HFFc6 (cell line): ENCODE measurements at places on chromosomes 1 and 21. TPM values are rescaled to one million over a fixed set of nuclear protein-coding genes. Genes with fewer than 3 reads are reported as not detected.

- peaks cover 22% of the 10 kb centered on the region for H3K4me1 ChIP-seq
- H3K4me3 ChIP-seq = peak overlapping the region; percentile 97
- peaks cover 13% of the 10 kb centered on the region; the same call in 1 of the 2 replicates for H3K36me3 ChIP-seq
- peak overlapping the region; percentile 70 for H3K27ac ChIP-seq
Observed at GRCh38 chr1:109484519-109484975, 842 bp downstream of the ATXN7L2 start.

GRCh38 chr1:169928438-169929209 is 34.9 kb upstream of the SCYL3 start:
- DNase-seq = peak; percentile 66
- no peaks in the 10 kb centered on the region for H3K36me3 ChIP-seq
- H3K27ac ChIP-seq = no peak overlapping the region
- no peak overlapping the region for H3K4me3 ChIP-seq
- H3K27me3 ChIP-seq = no peaks in the 10 kb centered on the region; the same call in 1 of the 2 replicates

DNA sequence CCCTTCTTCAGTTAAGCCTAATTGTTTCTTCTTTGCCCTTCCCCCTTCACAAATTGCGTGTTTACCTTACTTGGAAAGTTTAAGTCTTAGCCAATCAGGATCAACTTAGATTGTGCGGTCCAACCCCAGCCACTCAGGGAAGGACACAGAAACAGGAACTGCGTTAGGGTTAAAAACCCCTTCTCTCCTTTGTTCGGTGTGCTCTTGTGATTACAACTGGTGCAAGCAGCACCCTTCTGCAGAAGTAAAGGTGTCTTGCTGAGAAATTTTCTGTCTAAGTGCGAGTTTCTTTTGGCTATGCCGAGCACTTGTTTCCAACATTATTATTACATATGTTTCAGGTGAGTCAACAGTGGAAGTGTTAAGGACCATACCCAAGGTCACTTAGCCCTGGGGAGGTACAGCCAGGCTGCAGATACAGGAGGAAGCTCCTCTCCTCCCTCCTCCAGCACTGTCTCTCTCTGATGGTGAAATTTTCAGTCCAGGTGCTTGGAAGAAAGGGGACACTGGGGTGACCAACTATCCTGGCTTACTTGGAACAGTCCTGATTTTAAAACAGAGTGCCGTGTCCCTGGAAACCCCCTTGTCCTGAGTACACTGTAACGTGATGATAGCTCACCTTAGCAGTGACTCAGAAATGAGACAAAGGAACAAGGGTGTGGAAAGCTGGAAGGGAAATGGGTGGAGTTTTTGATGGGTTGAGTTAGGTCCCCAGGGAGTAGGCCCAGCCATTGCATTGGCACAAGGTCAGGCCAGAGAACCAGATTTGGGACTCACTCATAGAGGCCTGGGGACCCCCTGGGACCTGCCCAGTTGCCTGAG is 68.7 kb upstream of the KLHDC7A start:
- DNase-seq = no peak
- no peaks in the 10 kb centered on the region for H3K4me1 ChIP-seq

GABRD gene
- total RNA-seq = not detected in 2 replicates

C1orf141 gene
- not detected in 3 replicates for total RNA-seq

GJA8 gene
- not detected in 3 replicates for total RNA-seq

SH2D5 gene
- 11.3 to 15.9 TPM (median 14.2 TPM) in 3 replicates for total RNA-seq

CCDC181 gene
- not detected in 3 replicates for total RNA-seq

DNA sequence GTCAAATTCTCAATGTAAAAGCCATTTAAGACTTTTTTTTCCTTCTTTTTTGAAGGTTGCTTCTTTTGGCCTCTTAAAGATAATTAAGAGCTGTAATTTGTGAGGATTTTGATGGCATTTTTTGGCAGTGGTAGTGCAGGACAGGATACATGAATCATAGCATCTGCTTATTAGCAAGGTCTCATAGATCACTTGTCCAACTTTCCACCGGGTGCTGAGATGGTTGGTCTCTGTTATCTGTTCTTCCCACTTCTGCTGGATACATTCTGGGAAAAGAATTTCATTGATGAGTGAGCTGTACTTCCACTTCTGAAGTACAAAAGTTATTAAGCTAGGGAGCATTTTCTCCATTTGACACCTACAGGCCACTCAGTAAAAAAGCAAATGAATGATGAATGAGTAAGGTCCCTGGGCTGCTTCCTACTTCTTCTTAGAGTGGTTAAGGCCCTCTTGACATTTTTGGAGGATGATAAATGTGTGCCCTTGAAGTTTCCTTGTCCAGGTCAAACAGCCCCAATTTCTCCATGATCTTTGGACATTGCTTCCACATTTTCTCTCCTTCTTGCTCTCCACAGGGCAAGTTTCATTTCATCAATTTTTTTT is 100.6 kb downstream of the ROR1 start:
- peak overlapping the region; percentile 82 for H3K27ac ChIP-seq
- H3K4me1 ChIP-seq = peaks cover 67% of the 10 kb centered on the region
- H3K36me3 ChIP-seq = no peaks in the 10 kb centered on the region

GRCh38 chr1:156554971-156555370 is 17.4 kb downstream of the IQGAP3 start:
- no peak for DNase-seq
- H3K4me1 ChIP-seq = peaks cover 23% of the 10 kb centered on the region
- H3K27ac ChIP-seq = no peak overlapping the region
- no peak overlapping the region for H3K4me3 ChIP-seq

ZMPSTE24 gene
- 66.4 and 78.3 TPM in 2 replicates for total RNA-seq

DNA sequence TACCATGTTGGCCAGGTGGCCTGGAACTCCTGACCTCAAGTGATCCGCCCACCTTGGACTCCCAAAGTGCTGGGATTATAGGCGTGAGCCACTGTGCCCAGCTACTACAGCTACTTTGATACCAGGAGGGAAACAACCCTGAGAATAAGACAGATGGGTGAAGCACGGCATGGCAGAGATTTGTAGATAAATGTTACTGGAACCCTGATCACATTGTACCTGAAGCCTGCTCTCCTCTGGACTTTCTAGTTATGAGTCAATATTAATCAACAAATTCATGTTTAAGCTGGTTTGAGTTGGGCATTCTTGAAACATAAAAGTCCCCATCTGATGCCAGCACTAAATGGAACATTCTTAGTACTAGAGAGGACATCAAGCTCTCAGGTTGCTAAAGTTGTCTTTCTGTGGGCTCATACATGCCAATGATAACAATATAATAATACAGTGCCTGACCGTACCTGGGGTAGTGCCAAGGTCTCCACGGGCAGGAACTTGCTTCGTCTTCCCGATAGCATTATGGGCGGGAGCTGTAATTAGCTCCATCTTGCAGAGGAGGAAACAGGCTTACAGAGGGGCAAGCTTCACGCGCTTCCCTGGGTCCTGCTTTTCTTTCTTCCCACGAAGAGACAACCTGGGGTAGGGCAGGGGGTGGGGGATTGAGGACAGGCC is 30.7 kb upstream of the SLC19A1 start:
- DNase-seq = no peak
- H3K27me3 ChIP-seq = peaks cover 51% of the 10 kb centered on the region
- H3K36me3 ChIP-seq = no peaks in the 10 kb centered on the region
- no peak overlapping the region for H3K27ac ChIP-seq

DNA sequence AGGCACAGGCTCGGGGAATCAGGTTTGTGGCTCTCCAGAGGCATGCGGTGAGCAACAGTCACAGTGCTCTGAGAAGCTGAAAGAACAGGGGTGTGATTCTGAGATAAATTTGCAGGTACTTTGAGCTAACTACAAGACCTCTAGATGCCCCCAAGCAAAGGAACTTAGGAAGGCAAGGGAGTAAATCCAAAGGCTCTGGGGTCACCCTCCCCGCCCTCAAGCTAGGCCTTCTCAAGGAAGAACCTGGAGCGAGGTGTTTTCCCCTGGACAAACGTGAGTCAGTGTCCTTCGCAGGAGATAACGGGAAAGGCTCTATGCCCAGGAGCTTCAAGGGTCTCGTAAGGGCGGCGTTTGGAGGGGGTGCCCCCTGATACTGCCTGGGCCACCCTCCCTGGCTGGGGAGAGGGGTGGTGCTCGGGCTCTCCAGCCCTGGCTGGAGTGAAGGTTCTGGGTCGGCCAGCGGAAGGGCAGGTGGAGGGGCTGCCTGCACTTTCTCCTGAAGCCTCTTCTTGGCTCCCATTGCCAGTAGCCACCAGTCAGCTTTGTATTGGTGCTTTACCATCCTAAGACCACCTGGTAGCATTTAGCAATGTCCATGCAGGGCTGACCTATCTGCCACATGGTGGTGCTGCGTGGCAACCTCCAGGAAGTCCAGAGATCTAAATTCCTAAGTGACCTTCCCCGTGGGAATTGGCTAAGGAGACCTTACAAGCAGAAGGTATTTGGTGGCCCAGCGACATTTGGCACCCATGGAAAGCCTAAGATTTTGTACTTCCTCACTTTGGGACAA is 44.0 kb downstream of the GPR161 start:
- H3K27ac ChIP-seq = no peak overlapping the region
- H3K4me1 ChIP-seq = peaks cover 12% of the 10 kb centered on the region
- peak; percentile 11 for DNase-seq
- H3K27me3 ChIP-seq = peaks cover 1% of the 10 kb centered on the region; the same call in 1 of the 2 replicates
- H3K4me3 ChIP-seq = no peak overlapping the region

- no peak for DNase-seq
- peaks cover 30% of the 10 kb centered on the region for H3K4me1 ChIP-seq
- H3K4me3 ChIP-seq = no peak overlapping the region
- H3K36me3 ChIP-seq = no peaks in the 10 kb centered on the region
Observed at GRCh38 chr1:63772201-63772600, 1.6 kb upstream of the ROR1 start.

OR2T2 gene
- not detected in 3 replicates for total RNA-seq

DNA sequence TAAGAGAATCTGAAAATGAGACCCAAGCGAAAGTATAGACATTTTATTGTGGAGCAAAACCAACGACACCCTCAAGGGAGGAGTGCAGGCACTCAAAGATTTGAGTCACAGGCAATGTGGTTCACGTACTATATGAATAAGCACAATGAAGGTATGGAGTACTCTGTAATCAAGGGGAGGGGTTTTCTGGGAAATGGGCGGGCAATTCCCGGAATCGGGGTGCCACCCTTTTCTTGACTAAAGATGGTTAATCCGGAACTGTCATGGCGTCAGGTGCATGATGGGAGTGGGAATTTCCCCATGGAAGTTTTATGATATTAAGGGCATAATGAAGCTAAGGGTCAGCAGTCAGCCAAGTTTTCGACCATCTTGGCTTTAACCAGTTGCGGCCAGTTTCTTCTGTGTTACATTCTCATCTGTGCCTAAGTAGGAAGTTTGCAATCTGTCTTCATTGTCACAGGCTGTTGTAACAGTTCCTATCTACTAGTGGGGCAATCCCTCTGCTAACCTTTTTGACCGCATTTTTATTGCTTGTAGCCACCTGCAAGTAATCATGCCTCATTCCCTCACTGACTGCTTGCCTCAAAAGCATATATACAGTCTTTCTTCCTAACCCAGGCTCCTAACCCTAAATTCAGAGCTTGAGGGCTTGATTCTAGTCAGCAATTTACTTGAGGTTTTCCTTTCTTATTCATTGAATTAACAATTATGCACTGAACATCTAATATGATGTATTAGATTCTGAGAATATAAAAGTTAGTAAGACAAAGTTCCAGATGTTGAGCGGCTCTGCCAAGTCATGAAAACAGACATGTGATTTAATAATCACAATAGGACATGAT is 775 bp upstream of the AIM2 start:
- no peaks in the 10 kb centered on the region for H3K36me3 ChIP-seq
- H3K4me1 ChIP-seq = peaks cover 21% of the 10 kb centered on the region
- DNase-seq = no peak
- H3K27me3 ChIP-seq = peaks cover 2% of the 10 kb centered on the region
- peak overlapping the region; percentile 85; the same call in 1 of the 2 replicates for H3K27ac ChIP-seq

DNA sequence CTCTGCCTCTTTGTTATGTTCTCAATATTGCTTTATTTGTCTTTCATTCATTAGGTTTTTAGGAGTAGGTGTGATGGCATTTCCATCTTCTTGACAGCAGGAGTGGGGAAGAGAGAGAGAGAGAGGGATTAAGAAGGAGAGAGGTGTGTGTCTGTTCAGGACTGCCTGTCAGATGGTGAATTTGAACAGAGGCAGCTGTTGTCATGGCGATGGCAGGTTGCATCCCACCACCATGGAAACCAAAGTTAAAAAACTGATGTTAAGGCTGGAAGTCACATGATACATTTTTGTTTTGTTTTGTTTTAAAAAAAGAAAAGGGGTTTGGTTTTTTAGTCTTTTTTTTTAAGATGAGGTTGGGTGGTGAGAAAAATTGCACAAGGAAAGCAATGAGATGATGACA is 18.3 kb downstream of the CACNA1E start:
- no peaks in the 10 kb centered on the region for H3K4me1 ChIP-seq
- peaks cover 2% of the 10 kb centered on the region for H3K27me3 ChIP-seq
- no peaks in the 10 kb centered on the region for H3K36me3 ChIP-seq
- no peak for DNase-seq

- no peak overlapping the region for H3K4me3 ChIP-seq
- H3K27ac ChIP-seq = no peak overlapping the region
- no peaks in the 10 kb centered on the region for H3K36me3 ChIP-seq
- H3K27me3 ChIP-seq = no peaks in the 10 kb centered on the region; the same call in 1 of the 2 replicates
Observed at GRCh38 chr1:87935130-87935529, 606.5 kb downstream of the LMO4 start.

- no peaks in the 10 kb centered on the region for H3K4me1 ChIP-seq
- H3K4me3 ChIP-seq = no peak overlapping the region
- H3K27ac ChIP-seq = no peak overlapping the region
- peaks cover 19% of the 10 kb centered on the region for H3K27me3 ChIP-seq
- H3K36me3 ChIP-seq = no peaks in the 10 kb centered on the region
Observed at GRCh38 chr1:18693256-18694098, 62.8 kb downstream of the PAX7 start.

GRCh38 chr1:64866689-64867088 is 99.7 kb downstream of the JAK1 start:
- peaks cover 16% of the 10 kb centered on the region; the same call in 1 of the 2 replicates for H3K36me3 ChIP-seq
- no peak overlapping the region for H3K27ac ChIP-seq
- peaks cover 2% of the 10 kb centered on the region; the same call in 1 of the 2 replicates for H3K4me1 ChIP-seq
- H3K27me3 ChIP-seq = peaks cover 7% of the 10 kb centered on the region; the same call in 1 of the 2 replicates

- DNase-seq = no peak
- no peaks in the 10 kb centered on the region; the same call in 1 of the 2 replicates for H3K27me3 ChIP-seq
- peaks cover 30% of the 10 kb centered on the region for H3K4me1 ChIP-seq
- H3K27ac ChIP-seq = no peak overlapping the region
- H3K36me3 ChIP-seq = peaks cover 23% of the 10 kb centered on the region
Observed at GRCh38 chr1:238281418-238281817, 390.7 kb upstream of the ZP4 start.

DNA sequence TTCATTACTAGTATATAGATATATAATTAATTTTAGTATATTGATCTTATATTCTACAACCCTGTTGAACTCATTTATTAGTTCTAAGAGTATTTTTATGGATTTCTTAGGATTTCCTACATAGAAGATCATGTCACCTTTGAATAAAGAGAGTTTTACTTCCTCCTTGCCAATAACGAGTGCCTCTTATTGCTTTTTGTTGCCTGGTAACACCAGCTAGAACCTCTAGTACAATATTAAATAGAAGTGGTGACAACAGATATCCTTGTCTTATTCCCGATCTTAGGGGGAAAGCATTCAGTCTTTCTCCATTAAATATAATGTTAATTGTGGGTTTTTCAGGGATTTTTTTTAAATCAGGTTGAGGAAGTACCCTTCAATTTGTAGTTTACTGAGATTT is 40.8 kb downstream of the WNT2B start:
- DNase-seq = no peak
- peaks cover 20% of the 10 kb centered on the region for H3K4me1 ChIP-seq
- H3K36me3 ChIP-seq = peaks cover 22% of the 10 kb centered on the region
- no peak overlapping the region for H3K4me3 ChIP-seq
- no peak overlapping the region for H3K27ac ChIP-seq

- peak; percentile 40 for DNase-seq
- peaks cover 23% of the 10 kb centered on the region for H3K4me1 ChIP-seq
- H3K27ac ChIP-seq = peak overlapping the region; percentile 39
- H3K4me3 ChIP-seq = no peak overlapping the region; the same call in 1 of the 2 replicates
- no peaks in the 10 kb centered on the region for H3K36me3 ChIP-seq
Observed at GRCh38 chr1:165633614-165634013, 2.6 kb downstream of the MGST3 start.

GRCh38 chr1:58717979-58718378 is 18.1 kb upstream of the MYSM1 start:
- H3K36me3 ChIP-seq = no peaks in the 10 kb centered on the region
- peaks cover 4% of the 10 kb centered on the region; the same call in 1 of the 2 replicates for H3K27me3 ChIP-seq
- no peak overlapping the region for H3K4me3 ChIP-seq
- peaks cover 38% of the 10 kb centered on the region for H3K4me1 ChIP-seq
- DNase-seq = peak; percentile 10
- H3K27ac ChIP-seq = peak overlapping the region; percentile 51
